Esophagus squamous epithelium (tissue), 5 donors: ENCODE measurements at places on chromosomes 12 and 14. TPM values are rescaled to one million over a fixed set of nuclear protein-coding genes. Genes with fewer than 3 reads are reported as not detected.

DNA sequence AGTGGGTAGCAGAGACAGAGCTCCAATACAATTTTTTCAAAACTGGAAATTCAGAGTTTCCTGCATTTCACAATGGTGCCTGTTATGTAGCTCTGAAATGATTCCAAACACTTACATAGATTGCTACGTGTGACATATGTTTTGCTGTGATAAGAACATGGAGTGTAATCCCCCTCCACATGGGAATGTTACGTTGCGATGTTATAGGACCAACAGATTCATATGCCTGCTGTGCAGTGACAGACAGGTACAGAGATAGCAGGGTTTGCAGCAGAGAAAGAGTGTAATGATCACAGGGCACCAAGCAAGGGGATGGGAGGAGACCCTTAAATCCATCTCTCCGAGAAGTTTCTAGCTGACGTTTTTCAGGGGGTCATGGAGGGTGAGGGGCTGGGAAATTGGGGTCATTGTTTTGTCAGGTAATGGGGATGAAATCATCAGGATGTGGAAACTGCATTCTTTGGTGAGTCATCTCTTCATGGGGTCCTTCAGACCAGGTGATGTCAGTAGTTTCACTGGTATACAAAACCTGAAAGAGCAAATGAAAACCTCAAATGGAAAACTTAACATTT, 76.6 kb upstream of the OSBPL8 start:
- DNase-seq = no peak

GRCh38 chr14:91843437-91843836, 23.9 kb downstream of the TC2N start:
- no peak for DNase-seq

- no peak for DNase-seq
Observed at GRCh38 chr14:106586098-106586704, 1059.8 kb downstream of the TMEM121 start.

- no peak for DNase-seq
Observed at GRCh38 chr14:95255487-95255886, 64.2 kb downstream of the CLMN start.

- DNase-seq = no peak
Observed at GRCh38 chr12:94770791-94771190, 120.4 kb upstream of the TMCC3 start.

GRCh38 chr14:56886471-56887062, 76.3 kb upstream of the OTX2 start:
- no peak for DNase-seq

- DNase-seq = no peak
Observed at GRCh38 chr14:105864116-105864515, 337.7 kb downstream of the TMEM121 start.

DNA sequence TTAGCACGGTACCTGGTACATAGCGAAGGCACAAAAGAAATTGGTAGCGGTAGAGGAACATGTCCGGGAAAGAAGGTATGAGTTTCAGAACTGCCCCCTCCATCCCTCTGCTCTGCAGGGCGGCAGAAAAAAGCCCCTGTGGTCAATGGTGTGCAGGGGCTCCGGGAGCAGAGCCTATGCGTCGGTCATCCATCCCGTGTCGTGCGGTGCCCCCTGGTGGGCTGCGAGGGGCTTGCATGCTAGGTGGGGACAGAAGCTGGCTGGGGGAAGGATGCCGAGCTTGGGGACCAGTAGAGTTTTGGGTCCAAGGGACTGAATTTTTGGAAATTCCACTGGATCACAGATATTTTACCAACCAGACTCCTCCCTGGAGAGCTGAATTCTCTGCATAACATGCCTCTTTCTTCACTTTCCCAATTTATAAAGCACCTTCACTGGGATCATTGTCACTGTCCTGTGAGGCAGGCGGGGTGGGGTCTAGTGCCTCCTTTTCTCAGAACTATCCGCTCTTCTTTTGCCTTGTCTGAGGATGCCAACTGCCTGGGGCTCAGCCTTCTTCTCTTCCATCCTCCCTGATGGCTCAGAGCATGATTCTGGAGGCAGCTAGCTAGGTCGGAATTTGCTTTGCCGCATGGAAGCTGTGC, 148.7 kb downstream of the SMOC1 start:
- no peak for DNase-seq

DNA sequence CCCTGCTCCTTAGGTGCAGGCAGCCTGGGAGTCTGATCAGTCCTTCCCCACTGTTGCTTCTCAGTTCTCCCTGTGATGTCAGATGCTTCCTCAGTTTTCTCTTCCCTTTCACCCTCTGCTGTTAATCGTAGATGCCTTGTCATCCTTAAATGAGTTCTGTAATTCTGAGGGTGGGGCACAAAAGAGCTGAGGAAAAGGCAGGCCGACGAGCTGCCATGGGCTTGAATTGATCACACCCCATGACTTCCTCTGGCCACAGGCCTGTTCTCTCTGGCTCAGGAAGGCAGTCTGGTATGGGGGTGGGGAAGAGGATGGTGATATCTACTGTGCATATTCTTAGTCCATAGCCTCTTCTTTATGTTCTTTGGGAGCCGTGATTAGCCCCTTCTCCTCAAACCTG, 5.2 kb upstream of the AP1G2 start:
- DNase-seq = no peak

GRCh38 chr14:70782361-70782760, 27.0 kb downstream of the MAP3K9 start:
- DNase-seq = no peak

DNA sequence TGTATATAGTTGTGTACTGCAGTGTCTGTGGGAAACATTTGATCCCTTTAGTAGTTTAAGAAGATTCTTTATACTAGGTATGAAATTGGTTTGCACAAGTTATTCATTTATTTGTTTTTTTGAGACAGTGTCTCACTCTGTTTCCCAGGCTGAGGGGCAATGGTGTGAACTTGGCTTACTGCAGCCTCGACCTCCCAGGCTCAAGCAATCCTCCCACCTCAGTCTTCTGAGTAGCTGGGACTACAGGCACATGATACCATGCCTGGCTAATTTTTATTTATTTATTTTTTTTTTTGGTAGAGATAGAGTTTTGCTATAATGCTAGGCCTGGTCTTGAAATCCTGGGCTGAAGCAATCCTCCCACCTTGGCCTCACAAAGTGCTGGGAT, 209.4 kb downstream of the RASSF9 start:
- DNase-seq = no peak

DNA sequence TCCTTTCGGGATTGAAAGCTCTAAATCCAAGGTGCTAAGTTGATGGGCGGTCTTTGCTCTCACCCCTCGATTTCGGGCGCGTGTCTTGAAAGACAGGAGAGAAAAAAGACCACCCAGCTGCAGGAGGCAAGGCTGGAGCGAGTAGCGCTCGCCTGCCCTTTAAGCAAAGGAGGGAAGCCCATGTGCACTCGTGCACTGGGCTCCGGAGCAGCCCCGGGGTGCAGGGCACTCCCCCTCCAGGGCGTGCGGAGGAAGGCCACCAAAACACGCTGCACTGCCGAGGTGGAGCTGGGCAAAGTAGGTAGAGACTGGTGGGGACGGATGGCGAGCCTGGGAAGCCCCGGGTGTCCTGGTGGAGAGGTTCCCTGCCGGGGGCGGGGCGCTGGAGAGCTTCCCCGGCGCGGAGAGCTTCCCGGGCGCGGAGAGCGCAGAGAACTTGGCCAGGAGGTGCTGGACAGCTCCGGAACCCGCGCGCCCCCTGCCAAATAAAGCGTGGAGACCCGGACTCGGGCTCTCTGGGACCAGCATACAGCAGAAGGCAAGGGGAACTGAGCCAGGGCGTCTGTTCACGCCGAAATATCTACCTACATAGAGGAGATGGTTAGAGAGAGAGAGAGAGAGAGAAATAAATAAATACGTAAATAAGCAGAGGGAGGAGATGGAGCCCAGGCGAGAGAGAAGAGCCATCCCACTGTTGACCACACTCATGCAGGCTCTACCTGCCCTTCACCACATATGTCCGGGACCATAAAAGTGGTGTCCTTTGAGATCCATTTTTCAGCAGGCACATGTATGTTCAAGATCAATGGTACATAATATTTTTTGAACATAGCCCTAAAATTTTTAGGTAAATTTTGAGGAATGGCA, 662 bp upstream of the NELL2 start:
- no peak for DNase-seq

DNA sequence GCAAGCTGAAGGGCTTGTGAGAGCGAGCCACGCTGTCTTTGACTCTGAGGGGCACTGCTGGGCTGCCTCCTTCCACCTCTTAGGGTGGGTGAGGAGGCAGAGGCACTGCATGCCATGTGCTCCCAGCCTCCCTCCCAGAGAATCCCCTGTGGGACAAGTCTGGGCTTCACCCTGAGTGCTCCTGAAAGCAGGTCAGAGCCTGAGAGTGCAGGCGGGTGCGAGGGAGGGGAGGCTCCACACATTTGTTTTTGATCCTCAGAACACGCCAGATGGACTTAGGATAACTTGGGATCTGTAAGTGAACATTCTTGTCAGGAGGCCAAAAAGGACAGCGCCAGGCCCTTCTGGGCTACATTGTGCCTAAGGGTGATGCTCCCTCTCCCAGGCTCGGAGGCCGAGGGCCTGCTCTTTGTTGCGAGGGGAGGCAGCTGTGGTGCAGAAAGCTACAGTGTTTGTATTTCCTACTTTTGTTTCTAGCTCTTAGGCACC, 155.4 kb downstream of the TMX1 start:
- DNase-seq = no peak

GRCh38 chr14:76329154-76329928, 46.6 kb upstream of the ESRRB start:
- DNase-seq = no peak

GRCh38 chr12:55256831-55257230, 12.4 kb downstream of the OR6C74 start:
- no peak for DNase-seq

DNA sequence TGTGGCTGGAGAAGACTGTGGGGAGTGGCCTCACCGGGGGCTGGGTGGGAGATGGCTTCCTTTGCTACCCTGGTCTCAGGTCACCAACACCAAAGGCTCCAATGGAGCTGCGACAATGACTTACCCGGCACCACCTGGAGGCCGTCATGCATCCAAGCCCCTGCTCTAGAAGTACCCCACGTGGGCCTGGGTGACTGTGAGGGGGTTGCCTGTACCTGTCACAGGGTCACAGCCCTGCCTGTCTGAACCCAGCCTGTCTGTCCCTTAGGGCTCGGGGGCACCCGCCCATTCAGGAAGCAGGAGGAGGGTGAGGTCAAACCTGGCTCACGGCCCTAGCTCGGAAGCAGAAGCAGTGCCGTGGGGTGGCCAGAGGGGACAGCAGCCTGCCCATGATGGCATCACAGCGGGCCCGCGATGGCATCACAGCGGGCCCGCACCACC, 18.9 kb downstream of the ABCB9 start:
- DNase-seq = no peak

DNA sequence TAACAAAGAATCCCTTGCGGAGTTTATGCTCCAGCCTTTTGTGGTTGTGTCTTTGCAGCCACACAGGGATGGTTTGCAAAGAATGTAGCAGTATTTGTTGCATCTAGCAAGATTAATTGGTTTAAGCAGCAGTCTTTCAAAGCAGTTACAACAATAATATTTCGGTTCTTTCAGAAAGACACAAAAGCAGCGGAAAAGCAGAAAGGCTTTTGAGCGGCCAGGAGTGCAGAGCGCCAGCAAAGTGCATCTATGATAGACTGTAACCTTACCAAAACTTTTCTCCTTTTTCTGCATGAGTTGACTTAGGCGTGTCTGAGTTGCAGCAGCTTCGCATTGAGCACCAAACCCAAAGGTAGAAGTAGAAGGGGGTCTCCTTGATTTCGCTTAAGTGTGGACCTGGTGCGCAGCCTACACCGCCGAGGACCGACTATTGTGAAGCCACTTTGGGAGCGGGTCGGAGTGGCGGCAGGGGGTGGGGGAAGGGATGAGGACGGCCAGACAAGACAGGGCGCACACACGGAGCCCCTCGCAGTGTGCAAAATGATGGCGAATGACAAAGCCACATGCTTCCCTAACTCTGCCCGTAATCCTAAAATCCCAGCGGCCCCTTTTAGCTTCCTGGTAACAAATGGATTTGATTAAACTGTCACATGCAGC, 1.2 kb downstream of the LMO3 start:
- no peak for DNase-seq

DNA sequence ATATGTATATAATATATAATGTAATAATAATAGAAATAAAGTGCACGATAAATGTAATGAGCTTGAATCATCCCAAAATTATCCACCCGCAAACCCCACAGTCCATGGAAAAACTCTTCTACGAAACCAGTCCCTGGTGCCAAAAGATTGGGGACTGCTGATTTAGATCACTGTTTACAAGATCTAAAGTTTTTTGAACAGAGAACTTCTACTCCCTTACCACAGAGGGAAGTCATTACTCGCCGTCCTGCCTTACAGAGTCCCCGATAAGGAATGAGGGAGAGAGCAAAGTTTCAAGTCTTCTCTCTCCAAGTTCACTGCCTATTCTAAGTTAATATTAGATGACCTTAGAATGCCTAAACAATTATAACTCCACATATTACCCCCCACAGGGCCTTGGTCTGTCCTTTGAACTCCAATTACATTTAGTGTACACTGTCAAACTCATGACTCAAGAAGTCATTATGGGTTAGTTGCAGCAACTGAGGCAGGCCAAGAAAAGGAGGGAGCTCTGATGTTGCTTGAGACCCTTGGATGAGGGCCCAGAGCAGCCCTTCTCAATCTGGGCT, 21.8 kb upstream of the DHRS4 start:
- DNase-seq = no peak

GRCh38 chr12:86837246-86837645, 581.1 kb upstream of the MGAT4C start:
- no peak for DNase-seq

DNA sequence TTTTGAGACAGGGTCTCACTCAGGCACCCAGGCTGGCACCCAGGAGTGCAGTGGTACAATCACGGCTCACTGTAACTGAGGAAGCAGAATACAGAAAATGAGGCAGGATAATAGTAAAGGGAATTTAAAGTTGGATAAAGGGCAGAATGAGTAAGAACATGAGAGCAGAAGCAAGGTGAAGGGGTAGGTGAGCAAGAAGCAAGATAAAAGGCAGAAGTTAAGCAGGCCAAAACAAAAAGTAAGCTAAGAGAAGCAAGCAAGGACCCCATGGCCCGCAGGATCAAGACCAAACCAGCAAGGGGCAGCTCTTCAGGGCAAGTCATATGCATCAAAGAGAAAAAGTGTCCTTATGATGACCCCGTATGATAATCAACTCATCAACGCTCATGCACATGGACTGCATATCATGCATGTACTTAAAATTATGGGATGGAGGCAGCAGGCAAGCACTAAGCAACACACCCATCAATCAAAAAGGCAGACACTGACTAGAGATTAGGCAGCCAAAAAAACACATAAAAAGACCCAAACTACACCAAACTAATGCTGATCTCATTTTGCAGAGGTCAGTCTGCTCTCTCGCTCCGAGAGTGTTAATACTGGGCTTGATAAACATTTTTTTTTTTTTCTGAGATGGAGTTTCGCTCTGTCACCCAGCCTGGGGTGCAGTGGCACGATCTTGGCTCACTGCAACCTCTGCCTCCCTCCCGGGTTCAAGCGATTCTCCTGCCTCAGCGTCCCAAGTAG, 11.6 kb downstream of the TIMELESS start:
- no peak for DNase-seq

- DNase-seq = no peak
Observed at GRCh38 chr12:56998981-56999380, 7.4 kb downstream of the ZBTB39 start.

- DNase-seq = no peak
Observed at GRCh38 chr12:52259657-52260243, 14.7 kb upstream of the KRT86 start.

- no peak for DNase-seq
Observed at GRCh38 chr14:20603813-20604690, 12.9 kb upstream of the RNASE12 start.

The DAZAP2 gene
- total RNA-seq = 261 TPM

The CKAP4 gene
- total RNA-seq = 115 TPM

The FAM181A gene
- total RNA-seq = not detected

The MMP17 gene
- 1.7 TPM for total RNA-seq

The ZDHHC22 gene
- not detected for total RNA-seq

The CD27 gene
- total RNA-seq = 4.2 TPM

The C12orf56 gene
- 1.00 TPM for total RNA-seq

The SERPINA4 gene
- total RNA-seq = not detected
